ENCODE measurements at places on chromosomes 1 and 21.

- no peak for DNase-seq
Observed at GRCh38 chr1:198253668-198254067, 96.9 kb downstream of the NEK7 start.

DNA sequence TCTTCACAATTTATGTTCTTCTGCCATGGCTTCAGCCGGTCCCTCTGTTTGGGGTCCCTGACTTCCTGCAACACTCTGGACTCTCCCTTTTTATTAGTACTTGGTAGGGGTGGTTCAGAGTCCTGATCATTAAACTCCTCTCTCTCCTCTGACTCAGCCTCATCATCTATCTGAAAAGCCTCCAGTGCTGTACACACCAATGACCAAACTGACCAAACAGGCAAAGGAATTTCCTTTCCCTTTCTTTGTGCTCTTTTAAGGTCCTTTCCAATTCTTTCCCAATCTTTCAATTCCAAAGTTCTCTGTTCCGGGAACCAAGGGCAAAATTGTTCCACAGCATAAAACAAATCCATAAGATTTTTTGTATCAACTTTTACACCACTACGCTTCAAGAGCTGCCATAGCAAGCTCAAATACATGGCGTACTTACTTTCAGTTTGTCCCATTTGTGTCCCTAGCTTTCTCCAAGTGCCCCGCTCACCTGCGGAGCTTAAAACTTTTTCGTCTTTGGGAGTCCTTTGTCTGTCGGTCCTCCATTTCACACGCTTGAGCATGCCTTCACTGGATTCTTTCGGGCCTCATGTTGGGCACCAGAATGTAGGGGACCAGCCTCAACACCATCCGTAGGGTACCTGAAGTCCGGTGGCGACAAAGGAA lies 9.6 kb downstream of the DAP3 start:
- no peak for DNase-seq

DNA sequence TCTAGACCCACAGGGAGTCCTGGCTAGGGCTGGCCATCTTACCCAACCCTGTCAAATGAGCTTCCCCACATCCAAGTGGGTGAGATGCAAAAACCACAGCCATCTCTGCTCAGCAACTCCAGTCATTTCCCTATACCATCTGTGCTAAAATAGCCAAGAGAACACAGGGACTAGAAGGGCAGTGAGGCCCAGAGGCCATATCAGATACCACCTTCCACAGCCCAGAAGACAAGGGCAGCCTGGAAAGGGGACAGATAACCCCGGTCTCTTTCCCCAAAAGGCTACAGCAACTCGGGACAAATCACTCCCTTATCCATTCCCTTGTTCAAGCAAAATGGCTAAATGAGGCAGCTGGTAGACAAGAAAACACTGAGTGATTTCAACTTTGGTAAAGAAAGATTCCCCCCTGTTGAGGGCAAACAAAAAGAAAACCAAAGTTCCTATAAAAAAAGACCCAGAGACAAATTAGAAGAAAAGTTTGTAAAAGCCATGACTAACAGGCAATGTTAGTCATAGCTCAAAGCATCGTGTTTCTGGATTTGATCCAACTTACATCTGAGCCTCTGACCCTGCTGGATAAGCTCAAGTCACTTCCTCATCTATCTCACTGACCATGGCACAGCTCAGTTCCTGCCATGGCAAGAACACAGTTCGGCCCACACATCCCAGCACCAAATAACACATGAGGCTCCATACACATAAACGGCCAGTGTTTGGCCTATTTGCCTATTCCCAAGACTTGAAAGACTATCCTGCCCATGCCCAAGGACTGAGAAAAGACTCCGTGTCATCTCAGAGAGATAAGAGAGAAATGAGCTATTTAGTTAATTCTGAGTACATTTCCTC lies 3.1 kb downstream of the LAMB3 start:
- DNase-seq = no peak

GRCh38 chr1:145425436-145426029 lies at the start of gene NBPF20:
Gene NBPF20, minus strand, starts transcription at chr1:145425603. Its CDS starts 20,331 bp downstream, at chr1:145405272.
- DNase-seq = peak; percentile 81

GRCh38 chr1:161219078-161219892 lies 4.1 kb downstream of the APOA2 start:
- no peak for DNase-seq

DNA sequence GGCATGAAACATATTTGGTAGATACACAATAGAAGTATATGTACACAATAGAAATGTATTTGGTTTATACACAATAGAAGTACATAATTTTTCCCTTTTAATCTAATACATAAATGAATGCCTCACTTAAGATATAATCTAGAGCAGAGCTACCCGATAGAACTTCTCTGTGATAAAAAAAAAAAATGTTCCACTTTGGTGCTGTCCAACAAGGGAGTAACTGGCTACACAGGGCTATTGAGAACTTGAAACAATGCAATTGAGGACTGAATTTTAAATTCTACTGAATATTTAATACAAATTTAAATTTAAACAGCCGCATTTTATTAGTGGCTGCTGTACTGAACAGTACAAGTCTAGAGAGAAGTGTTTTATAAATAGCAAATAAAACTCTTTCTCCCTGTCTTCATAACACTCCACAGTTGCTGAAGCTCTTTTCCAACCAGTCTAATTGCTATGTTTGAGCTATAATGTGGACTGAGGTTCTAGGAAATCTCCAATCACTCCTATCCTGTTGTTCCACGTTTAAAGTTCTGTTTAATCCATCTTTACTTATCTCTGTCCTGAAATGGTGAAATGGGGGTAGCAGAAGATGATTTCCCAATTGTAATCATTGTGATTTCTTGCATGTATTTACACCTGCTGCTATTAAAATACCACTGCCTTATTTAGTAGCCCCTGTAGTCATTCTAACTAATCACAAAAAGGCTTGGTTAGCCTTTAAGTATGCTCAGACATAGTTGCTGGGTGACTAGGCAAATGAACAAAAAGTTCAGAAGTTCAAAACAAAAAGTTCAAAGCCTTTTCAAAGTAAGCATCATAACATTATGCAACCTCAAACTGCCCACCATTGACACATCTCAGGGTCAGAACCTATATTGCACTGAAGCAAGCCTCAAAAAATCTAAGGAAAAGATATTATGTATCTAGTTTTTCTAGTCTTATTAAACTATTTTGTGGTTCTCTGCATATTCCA lies 192.3 kb upstream of the C1orf87 start:
- no peak for DNase-seq

GRCh38 chr1:229196404-229197264 lies 74.3 kb upstream of the RAB4A start:
- DNase-seq = no peak

DNA sequence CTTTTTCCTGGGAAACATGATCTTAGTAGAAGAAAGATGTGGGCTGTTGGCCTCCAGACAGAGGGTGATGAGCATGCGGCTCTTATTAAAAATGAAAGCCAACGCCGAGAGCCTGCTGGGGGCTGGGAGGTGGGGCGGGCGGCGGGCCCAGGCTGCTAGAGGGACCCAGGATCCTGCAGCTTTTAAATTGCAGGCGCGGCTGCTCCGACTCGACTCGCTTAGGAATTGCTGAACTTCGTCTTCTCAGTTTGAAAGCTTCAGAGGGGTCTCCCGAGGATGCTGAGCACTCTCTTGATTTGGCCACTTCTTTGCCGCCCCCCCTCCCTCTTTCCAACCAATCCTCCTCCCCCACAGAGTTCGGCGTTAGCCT lies 1.2 kb downstream of the AGPAT3 start:
- DNase-seq = peak; percentile 71

- no peak for DNase-seq
Observed at GRCh38 chr1:1197188-1197500, 9.2 kb downstream of the TNFRSF18 start.

DNA sequence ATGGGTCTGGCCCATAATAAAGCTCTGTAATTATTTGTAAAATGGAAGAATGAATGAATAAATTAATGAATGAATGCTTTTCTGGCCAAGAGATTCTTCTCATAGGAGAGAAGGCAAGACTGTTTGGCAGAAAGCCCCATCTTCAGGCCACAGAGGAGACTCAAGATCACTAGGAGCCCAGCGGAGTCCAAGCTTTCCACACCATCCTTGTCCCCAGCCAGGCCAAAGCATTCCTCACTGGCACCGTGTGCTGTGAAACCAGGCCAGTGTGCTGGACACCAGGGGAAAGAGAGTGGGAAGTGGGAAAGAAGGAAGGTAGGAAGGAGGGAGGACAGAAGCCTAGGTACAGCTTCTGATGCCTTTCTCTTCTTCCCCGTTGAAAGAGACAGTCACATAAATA lies 86.4 kb downstream of the PLXNA2 start:
- no peak for DNase-seq

GRCh38 chr1:200775850-200776249 lies 37.2 kb downstream of the CAMSAP2 start:
- DNase-seq = no peak

DNA sequence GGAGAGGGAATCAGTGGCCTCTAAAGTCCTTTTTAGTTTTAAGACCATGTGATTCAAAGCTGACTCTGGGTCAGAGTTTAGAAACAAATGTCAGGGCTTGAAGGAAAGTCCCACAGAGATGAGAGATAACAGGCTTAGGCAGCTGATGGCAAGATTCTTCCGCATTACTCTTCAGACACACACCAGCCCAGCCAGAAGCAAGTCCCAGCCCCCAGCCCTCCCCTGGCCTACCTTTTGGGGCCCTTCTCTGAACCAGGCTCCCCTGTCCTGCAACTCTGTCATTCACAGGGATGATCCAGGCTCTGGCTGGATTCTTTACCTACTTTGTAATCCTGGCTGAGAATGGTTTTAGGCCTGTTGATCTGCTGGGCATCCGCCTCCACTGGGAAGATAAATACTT lies 13.1 kb upstream of the CASQ1 start:
- DNase-seq = no peak

GRCh38 chr1:15751717-15752116 lies 6.9 kb upstream of the FBLIM1 start:
- DNase-seq = no peak

GRCh38 chr1:237562242-237562823 lies 328.4 kb downstream of the ZP4 start:
- no peak for DNase-seq

- no peak for DNase-seq
Observed at GRCh38 chr1:117237726-117238381, 27.1 kb upstream of the VTCN1 start.

DNA sequence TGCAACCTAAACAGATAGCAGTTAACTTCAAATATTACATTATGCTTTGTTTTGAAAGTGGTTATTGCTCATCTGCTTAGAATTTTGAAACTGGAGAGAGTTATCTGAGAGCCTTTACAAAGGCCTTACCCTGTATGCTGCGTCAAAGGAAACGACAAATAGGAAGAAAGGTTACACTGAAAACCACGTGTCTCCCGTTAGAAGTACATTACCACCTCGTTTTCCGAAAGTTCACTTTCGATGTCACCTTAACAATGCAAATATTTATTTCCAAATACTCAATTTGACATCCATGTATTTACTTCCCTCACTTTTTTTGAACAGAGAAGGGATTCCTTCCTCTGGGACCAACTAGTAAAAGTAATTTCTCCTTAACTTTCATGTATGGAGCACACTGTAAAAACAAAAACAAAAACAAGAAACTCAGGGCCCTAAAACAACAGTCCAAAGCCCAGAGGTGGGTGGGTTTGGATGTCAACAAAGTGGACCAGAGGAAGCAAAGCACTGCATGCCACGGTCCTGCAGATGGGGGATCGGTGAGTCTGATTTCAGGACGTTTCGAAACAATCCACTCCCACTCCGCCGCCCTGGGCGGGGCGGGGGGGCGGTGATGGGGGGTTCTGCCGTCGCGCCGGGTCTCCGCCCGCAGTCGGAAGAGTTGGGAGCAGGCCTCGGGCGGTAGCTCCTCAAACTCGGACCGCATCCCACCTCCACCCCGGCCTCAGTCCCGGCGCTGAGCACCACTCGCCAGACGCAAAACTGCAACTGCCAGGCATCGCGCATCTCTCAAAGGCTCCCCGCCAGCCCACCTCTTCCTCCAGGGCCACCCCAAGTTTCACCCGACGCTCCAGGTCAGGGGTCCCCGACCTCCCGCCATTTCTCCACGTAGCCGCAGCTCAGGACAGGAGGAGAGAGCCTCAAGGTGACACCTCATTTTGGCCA lies 841 bp downstream of the ADSS2 start:
- DNase-seq = peak; percentile 65

GRCh38 chr21:34554227-34554626 lies 42.2 kb upstream of the KCNE1 start:
- DNase-seq = no peak

DNA sequence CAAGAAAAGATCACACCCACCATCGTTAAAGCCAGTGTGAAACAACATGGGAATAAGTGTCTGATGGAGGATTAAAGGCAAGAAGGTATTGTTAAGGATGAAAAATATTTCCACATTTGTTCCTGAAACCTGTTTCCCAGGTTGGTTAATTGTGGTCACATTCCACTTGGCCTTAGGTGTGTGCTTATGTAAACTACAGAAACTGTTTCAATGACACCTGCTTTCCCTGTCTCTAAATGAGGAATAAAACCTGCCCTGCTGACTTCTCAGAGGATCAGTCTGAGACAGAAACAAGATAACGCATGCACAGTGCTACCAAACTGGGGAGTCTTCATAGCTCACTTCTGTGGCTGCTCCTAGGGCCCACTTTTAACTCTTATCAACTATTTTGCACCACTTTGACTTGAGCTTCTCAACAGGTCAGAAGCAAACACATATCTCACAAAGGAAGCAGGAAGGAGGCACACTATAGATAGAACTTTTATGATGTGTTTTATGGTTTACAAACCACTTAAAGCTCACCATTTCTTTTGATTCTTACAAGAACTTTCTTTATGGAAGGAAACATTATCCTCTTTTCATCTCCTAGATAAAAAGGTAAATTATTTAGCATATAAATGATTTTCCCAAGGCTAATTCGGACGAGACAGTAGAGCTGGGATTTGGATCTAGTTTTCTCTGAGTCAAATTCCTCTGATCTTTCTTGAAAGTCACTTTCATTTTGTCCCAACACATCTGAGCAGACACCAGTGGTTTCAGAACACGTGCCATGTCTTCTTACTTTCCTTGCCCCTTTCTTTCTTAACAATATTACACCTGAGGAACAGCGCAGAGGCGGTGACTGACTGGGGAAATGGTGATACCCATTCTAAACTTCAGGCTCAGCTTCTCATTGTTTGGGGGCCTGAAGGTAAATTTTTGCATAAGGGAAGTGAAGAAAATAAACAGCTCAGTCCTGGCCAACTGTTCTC lies 33.4 kb downstream of the CYP2J2 start:
- DNase-seq = no peak

DNA sequence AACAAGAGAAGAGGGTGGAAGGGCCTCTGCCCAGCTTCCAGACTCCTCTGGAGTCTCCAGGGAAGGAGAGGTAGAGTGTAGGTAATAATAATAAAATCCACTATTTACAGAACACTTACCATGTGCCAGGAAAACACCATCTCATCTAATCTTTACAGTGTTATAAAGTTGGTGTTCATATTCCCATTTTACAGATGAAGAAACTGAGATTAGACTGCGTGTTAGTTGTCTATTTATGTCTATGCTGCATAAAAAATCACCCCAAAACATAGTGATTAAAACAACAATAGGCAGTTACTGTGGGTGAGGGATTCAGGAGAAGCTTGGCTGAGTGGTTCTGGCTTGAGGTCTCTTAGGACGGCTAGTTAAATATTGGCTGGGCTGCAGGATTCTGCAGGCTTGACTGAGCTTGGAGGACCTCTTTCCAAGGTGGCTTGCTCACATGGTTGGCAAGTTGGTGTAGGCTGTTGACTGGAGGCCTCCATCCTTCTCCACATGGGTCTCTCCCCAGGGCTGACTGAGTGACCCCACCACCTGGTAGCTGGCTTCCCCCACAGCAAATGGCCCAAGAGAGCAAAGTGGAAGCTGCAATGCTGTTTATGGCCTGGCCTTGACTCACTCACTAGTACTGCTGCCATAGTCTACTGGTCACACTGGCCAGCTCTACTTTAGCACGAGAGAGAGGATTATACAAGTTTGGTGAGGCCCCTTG lies 6.5 kb upstream of the ALX3 start:
- no peak for DNase-seq

All from activated CD4-positive, alpha-beta T cell treated with anti-CD3 and anti-CD28 coated beads for 48 hours (primary cell).